ENCODE measurements at places on chromosomes 1 and 21. TPM values are rescaled to one million over a fixed set of nuclear protein-coding genes. Genes with fewer than 3 reads are reported as not detected.

Gene SPRR3
- not detected for total RNA-seq

DNA sequence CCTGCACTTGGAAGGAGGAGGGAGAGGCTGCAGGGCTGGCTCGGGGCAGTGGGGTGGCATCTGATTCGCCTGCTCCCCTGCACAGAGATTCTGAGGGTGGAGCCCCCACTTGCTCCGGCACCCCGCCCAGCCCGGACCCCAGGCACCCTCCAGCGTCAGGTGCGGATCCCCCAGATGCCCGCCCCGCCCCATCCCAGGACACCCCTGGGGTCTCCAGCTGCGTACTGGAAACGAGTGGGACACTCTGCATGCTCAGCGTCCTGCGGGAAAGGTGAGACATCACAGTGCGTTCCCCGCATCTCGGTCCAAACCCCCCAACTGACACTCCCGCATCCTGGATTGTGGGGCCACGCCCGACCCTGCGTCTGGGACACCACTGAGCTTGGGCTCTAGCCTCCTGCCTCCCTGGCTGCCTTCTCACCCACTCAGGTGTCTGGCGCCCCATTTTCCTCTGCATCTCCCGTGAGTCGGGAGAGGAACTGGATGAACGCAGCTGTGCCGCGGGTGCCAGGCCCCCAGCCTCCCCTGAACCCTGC is 7.9 kb downstream of the ADAMTSL4 start:
- no peak for DNase-seq

DNA sequence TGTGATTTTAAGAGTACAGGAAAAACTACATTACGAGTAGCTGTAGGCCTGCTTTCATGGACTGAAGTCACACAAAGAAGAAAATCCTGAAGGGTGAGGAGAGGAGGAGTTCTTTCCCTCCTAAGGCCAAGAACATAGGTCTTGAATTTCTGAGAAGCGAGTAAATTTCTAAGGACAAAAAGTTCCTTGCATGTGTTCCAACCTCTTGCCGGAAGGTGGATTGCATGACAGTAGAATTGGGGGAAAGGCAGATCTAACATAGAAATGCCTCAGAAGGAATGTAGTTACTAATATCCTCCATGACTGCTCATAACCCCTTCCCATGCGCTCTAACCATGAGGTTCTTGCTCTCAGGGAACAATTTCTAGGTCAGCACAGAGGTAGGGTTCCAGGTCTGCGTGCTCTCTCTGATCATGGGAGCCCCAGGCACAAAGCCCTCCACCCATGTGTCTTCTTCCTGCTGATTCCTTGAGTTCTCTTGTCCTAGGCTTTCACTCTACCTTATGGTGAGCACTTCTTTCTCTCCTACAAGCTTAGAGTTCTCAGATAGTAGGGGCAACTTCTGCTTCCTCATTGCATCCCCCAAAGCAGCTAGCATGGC is 13.7 kb downstream of the CD2 start:
- DNase-seq, result no peak

Gene IRF6
- 48.5 TPM for total RNA-seq

DNA sequence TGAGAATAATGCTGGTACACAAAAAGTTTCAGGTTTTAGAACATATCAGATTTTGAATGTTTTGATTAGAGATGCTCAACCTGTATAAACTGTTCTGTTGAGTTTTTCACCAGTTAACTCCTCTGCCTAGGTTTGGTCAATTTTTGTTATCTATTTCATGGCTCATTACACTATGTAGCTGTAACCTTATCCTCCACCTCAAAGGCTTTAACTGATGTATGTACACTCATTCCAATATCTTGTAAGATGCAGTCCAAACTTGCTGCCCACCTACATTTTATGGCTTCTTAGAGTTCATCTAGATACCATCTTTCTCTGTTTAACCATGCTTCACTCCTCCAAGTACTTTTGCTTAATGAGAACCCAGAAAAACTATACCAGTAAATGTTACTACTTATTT is 107.8 kb downstream of the EIF4G3 start:
- no peak for DNase-seq

DNA sequence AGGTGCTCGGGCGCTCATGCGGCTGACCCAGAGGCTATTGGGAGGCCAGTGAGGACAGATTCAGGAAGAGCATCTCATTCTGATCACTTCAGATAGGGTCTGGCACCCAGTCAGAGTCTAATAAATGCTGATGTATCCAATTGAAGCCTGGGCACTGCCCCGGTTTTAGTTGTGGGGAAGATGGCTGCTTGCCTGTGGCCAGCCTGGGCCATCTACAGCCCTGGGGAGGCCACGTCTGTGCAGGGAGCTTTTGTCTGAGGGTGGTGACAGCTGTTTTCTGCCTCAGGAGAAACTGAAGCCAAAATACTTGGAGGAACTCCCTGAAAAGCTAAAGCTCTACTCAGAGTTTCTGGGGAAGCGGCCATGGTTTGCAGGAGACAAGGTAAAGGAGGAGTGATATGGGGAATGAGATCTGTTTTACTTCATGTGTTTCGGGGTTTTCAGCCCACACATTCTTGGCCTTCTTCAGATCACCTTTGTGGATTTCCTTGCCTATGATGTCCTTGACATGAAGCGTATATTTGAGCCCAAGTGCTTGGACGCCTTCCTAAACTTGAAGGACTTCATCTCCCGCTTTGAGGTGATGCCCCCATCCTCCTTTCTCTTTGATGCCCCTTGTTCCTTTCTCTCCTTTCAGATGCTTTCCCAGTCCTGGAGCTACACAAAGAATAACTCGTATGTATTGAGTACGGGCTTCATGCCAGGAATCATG is 2.8 kb downstream of the GSTM5 start:
- DNase-seq, result no peak

- DNase-seq, result no peak
Observed at GRCh38 chr1:232483826-232484225, 146.1 kb downstream of the SIPA1L2 start.

DNA sequence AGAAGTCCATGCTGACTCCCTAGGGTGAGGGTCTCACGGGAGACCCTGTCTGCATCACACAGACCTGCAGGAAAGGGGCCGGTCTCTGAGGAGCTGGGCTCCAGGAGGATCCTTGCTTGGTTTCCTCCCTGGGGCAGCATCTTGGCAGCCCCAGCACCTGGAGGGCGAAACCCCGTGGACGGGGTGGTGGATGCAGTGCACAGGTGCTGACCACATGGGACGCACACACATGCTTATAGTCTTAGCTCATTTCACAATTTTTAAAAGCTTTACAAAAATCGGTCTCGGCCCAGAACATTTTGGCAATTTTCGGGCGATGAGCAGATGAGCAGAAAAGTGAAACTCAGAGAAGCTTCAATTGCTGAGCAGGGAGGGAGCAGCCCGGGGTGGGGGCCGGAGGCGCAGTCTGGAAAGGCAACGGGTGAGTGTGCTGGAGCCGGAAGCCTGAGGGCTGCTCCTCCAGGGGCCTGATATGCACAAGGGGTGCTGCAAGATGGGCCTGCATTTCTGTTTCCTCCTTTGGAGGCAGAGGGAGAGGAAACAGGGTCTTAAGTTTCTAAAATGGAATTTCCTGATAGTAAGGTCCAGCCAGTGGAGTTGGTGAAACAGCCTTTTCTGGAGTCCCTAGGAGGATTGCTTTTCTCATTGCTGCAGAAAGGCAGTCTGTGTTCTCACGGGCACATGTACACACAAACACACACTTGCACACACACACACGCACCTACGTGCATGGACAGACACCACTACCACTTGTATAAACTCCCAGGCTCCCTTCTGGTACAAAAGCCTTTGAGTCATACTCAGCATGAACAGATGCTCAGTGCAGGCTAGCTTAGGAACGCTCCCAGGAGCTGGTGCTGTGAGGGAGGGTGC is 60.6 kb downstream of the SCCPDH start:
- DNase-seq, result no peak

GRCh38 chr1:54934869-54935268 is 45.6 kb upstream of the TMEM61 start:
- DNase-seq, result no peak

DNA sequence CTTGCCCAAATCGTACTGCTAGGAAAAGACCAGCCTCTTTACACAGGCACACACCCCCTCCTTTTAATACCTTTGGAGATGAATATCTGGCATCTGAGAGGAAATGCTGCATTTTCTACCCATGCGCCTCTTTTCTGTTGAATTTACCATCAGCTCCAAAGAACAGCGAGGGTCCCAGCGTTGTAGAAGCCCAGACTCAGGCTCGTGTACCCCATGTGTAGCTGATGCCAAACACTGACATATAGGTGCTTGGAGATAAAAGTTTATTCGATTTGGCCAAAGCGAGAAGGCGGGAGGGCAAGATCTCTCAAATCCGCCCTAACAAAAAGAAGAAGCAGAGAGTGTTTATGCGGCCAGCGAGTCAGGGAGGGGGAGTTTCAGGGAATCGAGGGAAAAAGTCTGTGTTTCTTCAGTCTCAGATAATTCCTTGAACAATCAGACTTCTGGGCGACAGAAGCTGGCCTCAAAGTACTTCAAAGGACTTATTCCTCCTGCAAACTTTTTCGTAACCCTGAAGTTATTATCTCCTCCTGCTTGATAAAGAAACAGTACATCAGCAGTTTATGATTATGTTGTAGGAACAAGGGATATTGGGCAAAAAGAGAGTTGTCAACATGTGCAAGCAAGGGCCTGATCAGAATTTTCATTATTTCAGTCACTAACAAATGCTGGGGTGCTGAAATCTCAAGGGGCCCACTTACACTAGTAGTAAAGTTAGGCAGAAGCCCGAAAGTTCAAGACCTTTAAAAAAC is 642 bp upstream of the CREG1 start:
- no peak for DNase-seq

Gene SPRR2F
- total RNA-seq, result not detected

GRCh38 chr1:54596756-54597155 is 26.6 kb downstream of the FAM151A start:
- no peak for DNase-seq

DNA sequence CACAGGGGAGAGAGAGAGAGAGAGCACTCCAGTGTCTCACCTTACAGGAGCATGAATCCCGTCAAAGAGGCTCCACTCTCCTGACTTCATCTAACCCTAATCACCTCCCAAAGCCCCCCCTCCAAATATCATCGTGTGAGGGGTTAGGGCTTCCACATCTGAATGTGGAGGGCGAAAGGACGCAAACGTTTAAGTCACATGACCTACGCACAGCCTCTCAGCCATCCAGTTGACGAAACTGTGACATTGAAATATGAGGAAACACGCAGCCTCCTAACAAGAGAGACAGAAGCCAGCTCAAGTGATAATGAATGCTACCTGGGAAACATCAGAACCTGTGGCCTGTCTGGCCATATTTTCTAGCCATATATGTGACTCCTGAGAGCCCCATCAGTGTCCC is 63.7 kb downstream of the MATN1 start:
- DNase-seq, result no peak
